ENCODE measurements at places on chromosomes 4 and X.

DNA sequence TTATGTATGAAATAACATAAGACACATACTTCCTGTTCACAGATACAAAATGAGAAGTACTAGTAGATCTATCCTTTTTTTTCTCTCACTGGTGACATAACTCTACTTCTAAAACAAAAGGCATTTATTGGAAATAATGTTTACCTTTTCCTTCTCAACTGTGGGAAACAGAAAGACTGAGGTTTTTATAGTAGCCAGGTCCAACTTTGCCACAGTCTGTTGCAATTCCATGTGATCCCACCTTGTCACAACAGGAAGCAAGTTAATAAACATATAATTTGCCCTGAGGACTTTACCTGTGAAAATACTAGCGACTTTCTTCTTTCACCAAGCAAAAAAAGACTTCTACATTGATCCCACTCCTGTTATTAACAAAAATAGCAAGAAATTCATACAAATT lies 475.8 kb downstream of the PDGFC start:
- DNase-seq = no peak

DNA sequence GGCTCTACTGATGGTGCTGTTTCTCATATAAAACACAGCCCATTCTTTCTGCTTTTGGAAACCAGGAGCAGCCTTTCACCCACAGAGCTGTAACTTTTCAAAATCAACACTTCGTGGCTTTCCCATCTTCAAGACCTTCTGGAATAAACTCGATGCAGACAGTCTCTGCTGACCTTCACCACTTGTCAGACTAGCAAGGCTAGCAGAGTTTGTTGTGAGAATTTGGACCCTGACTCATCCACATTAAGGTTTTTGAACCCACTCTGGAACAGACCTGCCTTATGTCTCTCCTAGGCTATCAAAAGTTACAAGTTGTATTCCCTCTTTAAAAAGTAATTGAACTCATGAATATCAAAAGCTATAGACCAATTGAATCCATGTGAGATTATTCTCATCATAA lies 88.6 kb downstream of the MAML3 start:
- no peak for DNase-seq

- DNase-seq = no peak
Observed at GRCh38 chr4:174716986-174717770, 111.9 kb downstream of the GLRA3 start.

- no peak for DNase-seq
Observed at GRCh38 chr4:53608649-53609048, 17.4 kb upstream of the LNX1 start.

- DNase-seq = no peak
Observed at GRCh38 chr4:72365981-72366380, 203.0 kb downstream of the ADAMTS3 start.

GRCh38 chr4:72631296-72631695 lies 62.3 kb upstream of the ADAMTS3 start:
- no peak for DNase-seq

DNA sequence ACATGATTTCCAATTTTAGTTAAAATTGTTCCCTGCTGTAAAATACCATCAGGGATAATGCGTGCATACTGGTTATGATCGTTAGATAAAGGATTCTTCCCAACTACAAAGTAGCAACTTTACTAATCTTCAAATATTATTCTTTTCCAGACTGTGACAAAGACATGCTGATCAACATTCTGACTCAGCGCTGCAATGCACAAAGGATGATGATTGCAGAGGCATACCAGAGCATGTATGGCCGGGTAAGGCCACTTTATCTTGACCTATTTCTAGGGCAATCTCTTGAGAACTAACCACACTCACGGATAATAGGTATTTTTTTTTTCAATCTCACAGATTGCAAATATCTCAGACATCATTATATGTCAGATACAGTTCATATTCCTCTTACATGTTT lies 47.0 kb downstream of the ANXA10 start:
- DNase-seq = no peak

DNA sequence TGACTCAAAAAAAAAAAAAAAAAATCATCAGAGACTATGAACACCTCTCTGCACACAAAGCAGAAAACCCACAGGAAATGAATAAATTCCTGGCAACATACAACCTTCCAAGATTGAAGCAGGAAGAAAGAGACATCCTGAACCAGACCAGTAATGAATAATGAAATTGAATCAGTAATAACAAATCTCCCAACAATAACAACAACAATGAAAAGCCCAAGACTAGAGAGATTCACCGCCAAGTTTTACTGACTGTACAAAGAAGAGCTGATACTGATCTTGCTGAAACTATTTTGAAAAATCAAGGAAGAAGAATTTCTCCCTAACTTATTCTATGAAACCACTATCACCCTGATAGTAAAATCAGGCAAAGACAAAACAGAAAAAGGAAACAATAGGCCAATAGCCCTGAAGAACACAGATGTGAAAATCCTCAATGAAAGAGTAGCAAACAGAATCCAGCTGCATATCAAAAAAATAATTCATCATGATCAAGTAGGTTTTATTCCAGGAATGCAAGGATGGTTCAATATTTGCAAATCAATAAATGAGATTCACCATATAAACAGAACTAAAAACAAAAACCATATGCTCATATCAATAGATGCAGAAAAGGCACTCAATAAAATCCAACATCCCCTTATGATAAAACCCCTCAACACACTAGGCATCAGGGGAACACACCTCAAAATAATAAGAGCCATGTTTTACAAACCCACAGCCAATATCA lies 31.0 kb upstream of the PLK4 start:
- DNase-seq = no peak
